ENCODE measurements at places on chromosomes 4 and X.
A peak's percentile ranks its signal among the peaks of the same experiment; 100 is the strongest.

DNA sequence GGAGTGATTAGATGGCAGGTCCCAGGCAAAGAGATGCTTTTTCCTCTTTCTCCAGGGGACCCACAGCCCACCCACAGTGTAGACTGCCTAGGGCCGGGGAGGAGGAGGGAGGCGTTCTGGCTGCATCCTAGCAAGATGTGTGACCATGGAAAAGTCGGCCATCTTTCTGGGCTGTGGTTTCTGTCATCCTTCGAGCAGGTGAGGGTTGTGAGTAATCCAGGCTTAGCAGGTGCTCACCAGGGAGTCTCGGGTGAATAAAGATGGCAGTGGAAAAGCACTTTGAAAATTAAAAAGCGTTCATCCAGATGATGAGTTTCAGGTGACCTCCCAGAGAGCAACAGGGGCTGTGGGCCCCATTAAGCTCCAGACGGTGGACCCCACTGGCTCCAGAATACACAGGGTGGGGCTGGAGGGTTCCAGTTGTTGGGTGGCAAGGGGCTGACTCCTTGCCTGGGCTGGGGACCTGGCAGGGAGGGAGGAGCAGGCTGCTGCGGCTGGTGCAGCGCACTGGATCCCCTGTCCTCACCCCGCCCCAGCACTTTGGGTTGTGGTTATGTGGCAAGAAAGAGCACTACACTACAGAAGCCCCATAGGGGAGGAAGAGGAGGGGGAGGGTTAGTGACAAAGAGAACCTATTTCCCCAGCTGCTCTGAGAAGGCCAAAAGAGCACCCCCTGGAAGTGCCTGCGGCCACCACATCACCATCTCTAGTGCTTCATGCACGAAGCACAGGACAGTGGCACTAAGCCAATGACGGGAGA is 23.7 kb downstream of the ELF4 start:
- no peak for DNase-seq

GRCh38 chrX:4382273-4382672 is 668.8 kb upstream of the PRKX start:
- DNase-seq, result no peak

DNA sequence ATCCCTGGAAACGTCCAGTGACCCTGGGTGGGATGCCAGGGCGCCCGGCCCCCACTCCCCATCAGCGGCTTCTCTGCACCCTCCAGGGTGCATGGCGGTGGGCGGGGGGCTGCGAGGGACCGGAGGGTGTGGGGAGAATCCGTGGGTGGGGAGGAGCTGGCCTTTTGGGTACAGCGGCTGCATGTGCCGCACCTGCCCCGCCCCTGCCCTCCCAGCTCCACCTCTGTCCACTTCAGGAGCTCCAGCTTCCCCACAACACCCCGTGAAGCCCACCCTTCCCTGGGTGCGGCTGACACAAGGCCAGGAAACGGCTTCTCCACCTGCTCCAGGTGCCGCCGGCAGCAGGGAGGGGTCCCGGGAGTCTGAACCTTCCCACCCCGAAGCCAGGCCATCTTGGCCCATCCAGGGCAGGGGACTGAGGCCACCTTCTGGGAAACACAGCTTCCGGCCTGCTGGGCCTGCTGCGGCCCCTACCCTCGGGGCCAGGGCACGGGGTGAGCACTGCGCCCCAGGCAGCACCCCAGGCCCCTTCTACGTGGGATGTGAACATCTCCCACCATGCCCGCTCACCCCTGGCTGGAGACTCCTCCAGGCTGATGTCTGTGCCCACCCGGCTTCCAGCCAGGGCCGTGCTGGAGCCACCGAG is 34.6 kb downstream of the CPLX1 start:
- peak; percentile 25 for DNase-seq

GRCh38 chrX:30161043-30161442 is 54.3 kb upstream of the MAGEB2 start:
- DNase-seq, result no peak

DNA sequence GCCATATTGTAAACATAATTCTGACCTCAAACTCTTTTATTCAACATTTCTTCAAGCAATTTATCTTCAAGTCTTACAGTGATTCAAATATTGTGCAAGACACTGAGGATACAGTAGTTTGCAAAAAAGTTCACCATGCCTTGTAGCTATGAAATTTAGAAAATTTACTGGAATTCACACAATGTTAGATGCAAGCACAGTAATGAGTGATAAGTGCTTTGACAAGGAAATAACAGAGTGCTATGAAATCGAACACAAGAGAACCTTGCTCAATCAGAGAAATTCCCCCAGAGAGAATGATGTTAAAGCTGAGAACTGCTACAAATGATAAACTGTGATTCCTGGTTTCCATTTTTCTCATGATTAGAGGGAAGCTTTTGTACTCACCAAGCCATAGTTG is 952.9 kb downstream of the FAT4 start:
- no peak for DNase-seq

DNA sequence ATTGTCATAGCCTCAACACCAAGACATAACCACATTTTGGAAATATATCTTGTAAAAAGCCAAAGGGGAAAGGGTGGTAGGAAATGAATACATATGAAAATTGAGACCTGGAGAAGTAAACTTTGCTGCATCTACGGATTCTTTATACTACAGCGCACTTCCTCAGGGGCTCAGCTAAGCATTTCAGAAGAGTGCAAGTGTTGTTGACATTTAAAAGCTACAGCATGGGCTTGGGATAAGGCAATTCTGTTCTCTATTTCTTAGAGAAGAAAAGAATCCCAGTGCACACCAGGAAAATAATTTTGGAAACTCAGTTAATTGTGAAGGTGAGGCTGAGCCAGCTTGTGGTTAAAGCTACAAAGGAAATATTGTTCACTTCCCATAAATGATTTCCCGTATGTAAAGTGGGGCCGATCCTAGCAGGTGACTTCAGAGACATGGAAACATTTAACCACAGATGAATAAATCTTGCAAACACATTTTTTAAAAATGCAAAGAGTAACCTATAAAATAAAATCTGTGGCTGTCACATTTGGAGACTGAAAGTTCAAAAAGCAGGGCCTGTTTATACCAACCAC is 12.6 kb upstream of the GBA3 start:
- no peak for DNase-seq

GRCh38 chrX:45009371-45010000 is 136.5 kb downstream of the KDM6A start:
- no peak for DNase-seq

Data from stomach (tissue), 19 donors.